ENCODE measurements at places on chromosomes 7 and 10.

DNA sequence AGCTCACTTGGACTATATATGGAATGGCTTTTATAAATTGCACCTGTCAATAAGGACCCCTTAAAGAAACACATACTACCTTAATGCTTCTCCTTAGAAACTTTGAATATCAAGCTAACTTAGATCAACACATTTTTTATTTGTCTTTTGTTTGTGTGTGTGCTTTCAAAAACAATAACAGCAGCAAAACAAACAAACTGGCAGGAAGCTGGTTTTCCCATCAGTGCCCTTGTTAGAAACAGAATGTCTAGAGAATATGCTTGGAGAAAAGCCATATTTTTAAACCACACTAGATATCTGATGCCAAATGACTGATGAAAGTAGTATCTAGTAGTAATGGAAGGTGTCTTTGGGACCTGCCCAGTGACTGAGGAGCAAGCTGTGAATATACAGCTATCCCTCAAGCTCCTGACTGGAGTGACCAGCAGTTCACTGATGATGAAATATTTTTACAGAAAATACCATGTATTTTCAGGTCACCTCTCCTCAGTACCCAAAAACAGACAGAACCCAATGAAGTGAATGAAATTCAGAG, 1.0 kb downstream of the PDE1C start:
- DNase-seq: no peak

DNA sequence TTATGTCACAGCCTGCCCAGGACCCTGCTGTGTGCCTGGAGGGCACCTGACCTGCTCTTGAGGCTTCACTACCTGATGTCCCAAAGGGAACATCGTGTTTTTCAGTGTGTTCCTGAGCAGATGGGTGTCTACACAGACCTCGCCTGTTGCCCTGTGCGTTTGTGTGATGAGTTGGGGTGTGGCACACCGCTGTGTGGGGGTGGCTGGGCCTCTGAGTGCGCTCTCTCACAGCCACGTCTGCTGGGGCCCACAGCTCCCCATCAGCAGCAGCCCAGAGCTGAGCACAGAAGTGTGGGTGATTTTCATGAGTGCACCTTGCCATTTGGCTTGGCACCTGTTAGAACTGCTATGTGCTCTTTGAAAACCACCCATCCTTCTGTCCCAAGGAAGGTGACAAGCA, 121.5 kb downstream of the NKX6-2 start:
- no peak for DNase-seq

GRCh38 chr10:104502907-104503306, 138.2 kb upstream of the SORCS3 start:
- DNase-seq: no peak

- DNase-seq: no peak
Observed at GRCh38 chr7:95407751-95408150, 11.6 kb upstream of the PON3 start.

DNA sequence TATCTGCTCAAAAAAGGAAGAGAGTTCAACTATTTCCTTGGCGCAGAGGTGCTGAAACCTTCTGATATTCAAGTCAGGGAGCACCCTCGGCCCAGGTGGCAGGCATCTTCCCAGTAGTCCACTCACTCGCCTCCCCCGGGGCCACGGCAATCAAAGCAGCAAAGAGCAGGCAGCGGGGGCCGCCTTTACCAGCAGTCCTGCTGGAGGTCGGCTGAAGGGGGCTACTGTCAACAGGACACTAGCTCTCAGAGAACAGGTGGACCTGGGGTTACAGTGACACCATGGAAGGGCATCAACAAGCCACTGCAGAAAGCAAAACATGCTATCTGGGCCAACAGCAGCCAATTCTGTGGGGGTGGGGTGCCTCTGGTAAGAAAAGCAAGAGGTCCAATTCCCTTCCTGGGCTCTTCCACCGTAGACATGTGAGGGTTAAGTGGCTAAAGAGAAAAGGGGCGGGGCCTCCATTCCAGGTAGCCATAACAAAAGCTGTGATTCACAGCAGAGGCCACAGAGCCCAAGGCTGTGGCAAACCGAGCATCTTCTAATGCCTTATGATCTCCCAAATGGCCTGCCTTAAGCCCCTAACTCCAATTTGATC, 9.4 kb downstream of the FZD9 start:
- no peak for DNase-seq

DNA sequence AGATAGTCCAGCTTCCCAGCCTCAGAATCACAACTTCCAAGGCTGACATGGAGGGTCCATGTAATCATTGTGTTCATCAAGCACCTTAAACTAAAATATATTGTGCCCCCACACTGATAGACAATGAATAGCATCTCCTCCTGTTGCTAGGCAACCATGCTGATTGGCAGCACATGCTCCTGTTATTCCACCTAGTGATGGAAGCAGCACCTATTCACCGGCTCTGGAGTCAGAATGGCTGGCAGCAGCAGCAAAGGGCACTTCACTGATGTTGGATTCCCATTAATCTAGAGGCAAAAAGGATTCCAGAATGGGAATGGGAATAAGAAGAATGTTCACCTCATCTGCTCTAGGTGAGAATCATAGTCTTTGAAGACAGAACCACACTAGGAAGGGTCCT, 55.0 kb downstream of the RELN start:
- no peak for DNase-seq

- DNase-seq: no peak
Observed at GRCh38 chr7:138374119-138374693, 85.9 kb upstream of the TRIM24 start.

DNA sequence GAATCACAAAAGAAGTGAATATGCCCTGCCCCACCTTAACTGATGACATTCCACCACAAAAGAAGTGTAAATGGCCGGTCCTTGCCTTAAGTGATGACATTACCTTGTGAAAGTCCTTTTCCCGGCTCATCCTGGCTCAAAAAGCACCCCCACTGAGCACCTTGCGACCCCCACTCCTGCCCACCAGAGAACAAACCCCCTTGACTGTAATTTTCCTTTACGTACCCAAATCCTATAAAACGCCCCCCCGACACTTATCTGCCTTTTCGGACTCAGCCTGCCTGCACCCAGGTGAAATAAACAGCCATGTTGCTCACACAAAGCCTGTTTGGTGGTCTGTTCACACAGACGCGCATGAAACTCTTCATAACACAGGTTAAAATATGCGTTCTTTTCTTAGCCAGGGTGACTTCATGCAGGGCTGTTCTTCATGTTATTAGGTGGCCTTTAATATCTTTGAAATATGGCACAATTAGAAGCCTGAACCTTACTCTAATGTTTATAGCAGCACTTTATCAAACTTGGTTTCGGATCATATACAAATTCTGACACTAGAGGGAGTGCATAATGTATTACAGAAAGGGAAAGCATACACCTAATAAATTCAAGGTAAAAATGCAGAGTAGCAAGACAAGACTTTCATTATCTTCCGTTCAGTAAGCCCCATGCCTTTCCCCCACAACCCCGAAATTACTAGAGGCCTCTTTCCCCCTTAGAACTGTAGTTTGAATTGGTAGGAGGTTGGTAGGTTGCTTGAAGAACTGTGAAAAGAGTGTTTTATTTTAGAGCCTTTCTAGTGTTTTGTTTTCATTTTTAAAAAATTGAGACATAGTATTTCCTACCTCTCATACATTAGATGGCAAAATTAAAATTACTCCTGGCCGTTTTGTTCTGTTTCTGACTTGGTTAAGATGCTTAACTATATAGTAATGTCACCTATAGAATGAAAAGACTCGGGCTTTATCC, 117.9 kb downstream of the NPY start:
- DNase-seq: no peak

- no peak for DNase-seq
Observed at GRCh38 chr10:126294451-126294850, 93.8 kb downstream of the ADAM12 start.

DNA sequence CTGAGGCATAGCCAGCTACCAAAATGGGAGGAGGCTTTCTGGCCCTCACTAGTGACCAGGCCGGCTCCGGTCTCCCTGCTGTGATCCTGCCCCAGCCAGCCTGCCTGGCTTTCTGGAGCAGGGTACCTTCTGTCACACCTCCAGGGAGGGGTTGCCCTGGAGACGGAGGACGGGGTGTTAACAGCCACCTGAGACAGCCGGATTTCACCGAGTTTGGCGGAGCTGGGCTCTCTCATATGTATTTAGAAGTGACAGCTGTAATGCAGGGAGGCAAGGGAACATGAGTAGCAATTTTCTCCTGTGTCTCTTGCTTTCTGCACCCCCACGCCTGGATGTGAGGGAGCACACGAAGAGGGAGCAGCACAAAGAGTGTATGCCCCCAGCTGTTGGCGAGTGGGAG, 473.3 kb downstream of the PLXNA4 start:
- no peak for DNase-seq

- no peak for DNase-seq
Observed at GRCh38 chr7:24912874-24913514, 67.0 kb downstream of the OSBPL3 start.

GRCh38 chr7:13979671-13980435, 9.6 kb downstream of the ETV1 start:
- DNase-seq: no peak

DNA sequence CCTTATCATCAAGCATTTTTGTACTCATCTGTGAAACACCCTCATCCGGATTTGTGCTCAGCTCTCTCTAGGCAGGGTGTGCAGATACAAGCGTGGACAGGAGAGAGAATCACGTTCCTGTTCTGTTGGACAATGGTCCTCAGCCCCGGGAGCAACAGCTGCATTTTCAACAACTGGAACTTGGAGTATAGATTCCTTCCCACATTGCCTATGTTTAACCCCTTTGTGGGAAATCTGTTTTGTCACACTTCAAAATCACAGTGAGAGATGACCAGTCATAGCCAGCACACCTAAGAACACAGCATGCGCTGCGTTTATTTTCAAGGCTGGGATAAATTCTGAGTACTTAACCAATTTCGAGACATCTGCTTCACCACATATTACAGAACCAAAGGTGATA, 32.5 kb downstream of the MAP3K8 start:
- DNase-seq: no peak

GRCh38 chr7:98836811-98837629, 32.8 kb downstream of the TMEM130 start:
- no peak for DNase-seq

All from activated naive CD4-positive, alpha-beta T cell treated with anti-CD3 and anti-CD28 coated beads, Interleukin-2, amount 50 U/mL, for 72 hours (primary cell).